ENCODE measurements at places on chromosomes 5 and 9.

GRCh38 chr5:5932824-5933223 lies 445.5 kb downstream of the MED10 start:
- DNase-seq: no peak

DNA sequence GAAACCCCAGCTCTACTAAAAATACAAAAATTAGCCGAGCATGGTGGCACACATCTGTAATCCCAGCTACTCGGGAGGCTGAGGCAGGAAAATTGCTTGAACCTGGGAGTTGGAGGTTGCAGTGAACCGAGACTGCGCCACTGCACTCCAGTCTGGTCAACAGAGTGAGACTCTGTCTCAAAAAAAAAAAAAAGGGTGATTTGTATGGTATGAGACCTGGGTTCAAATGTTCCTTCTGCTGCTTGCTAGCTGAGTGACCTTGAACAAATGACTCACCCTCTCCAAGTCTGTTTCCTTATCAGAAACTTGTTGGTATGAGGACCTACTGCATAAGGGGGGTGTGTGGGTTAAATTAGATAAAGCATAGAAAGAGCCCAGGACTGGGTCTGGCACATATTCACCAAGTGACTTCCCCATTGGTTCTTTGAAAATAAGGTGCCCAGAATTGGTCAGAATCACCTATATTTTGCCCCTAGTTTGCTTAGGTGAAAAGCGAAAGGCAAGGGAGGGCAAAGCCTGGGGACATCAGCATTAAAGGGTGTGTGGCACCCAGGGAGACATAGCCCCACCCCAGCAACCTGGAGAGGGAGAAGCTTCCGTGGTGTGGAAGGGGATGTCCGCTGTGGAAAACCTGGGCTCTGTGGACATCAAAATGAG lies 9.9 kb downstream of the SLC25A25 start:
- DNase-seq: no peak

GRCh38 chr5:179264783-179265513 lies 80.3 kb downstream of the ADAMTS2 start:
- no peak for DNase-seq

DNA sequence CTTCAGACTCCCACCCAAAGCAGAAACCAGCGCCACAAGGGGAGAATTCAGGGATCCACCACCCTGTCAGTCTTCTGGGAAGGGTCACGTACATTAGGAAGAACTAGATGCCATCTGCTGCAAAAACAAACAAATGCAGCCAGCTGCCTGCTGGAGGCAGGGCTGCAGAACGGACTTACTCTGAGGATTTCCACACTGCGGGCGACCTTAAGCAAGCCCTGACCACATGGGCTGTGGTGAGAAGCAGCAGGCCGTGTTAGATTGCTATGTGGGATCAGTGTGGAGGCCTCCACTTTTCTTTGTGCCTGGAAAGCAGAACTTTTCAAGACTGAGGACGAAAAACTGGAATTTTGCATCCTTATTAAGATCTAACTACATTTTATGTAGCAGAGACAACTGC lies 13.4 kb upstream of the LTC4S start:
- no peak for DNase-seq

GRCh38 chr9:37812773-37813379 lies 12.3 kb downstream of the DCAF10 start:
- DNase-seq: no peak

- DNase-seq: peak; percentile 99
These were observed 77.5 kb downstream of the ZSWIM6 start for GRCh38 chr5:61409568-61409967.

- no peak for DNase-seq
These were observed 68.4 kb downstream of the RASGEF1C start for GRCh38 chr5:180140571-180140970.

DNA sequence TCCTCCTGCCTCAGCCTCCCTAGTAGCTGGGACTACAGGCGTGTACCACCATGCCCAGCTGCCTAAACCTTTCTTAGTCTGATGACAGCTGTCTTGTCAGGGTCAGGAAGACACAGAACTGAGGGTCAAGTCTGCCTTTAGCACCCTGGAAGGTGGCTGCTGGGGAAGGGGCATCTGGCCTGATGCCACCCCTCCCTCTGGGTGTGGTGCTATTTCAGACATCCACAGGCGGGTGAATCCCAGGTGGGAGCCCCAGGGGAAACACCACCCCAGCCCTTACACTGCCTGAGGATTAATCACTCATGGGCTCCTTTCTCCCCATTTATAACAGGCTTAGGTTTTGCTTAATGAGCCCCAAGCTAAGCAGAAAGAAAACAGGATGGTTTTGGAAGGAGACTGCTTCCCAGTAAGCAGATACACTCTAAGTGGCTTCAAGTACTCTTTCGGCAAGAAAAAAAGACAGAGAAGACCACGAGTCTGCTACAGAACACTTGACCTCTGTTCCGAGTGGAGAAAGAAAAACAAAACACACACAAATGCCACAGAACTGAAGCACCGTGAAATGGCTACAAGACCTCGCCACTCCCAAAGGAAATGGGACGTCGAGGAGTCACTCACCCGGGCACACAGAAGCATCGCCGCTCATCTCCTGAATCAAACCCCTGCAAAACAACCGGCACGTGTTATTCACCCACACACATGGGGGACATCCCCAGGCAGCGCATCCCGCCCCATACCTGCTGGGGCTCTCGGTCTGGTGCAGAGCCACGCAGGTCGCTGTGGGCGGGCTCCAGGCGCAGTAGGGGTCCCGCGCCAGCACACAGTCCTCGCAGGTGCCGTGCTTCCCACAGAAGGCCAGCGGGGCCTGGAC lies 62.4 kb downstream of the SECISBP2 start:
- peak; percentile 75 for DNase-seq

GRCh38 chr5:38726279-38726678 lies 119.5 kb upstream of the OSMR start:
- DNase-seq: no peak

GRCh38 chr9:127898433-127899127 lies 823 bp downstream of the ST6GALNAC6 start:
- peak; percentile 88 for DNase-seq

GRCh38 chr5:133274597-133274935 lies 222.8 kb downstream of the HSPA4 start:
- DNase-seq: no peak

GRCh38 chr5:134141331-134142050 lies 27.0 kb downstream of the TCF7 start:
- DNase-seq: no peak

- DNase-seq: no peak
These were observed 72.1 kb upstream of the DNAH5 start for GRCh38 chr5:14016549-14016948.

DNA sequence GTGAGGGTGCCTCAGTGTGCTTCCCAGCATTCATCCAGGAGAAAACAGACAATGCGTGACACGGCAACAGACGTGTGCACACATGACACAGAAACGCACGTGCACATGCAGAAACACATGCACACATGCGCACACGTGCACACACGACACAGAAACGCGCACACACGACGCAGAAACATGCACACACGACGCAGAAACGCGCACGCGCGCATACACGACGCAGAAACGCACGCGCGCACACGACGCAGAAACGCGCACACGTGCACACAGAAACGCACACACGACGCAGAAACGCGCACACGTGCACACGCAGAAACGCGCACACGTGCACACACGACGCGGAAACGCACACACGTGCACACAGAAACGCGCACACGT lies 16.5 kb downstream of the TPPP start:
- DNase-seq: no peak

- no peak for DNase-seq
These were observed 125.8 kb upstream of the KLF4 start for GRCh38 chr9:107615321-107615720.

GRCh38 chr5:172858990-172859811 lies 25.1 kb downstream of the ERGIC1 start:
- DNase-seq: peak; percentile 83

DNA sequence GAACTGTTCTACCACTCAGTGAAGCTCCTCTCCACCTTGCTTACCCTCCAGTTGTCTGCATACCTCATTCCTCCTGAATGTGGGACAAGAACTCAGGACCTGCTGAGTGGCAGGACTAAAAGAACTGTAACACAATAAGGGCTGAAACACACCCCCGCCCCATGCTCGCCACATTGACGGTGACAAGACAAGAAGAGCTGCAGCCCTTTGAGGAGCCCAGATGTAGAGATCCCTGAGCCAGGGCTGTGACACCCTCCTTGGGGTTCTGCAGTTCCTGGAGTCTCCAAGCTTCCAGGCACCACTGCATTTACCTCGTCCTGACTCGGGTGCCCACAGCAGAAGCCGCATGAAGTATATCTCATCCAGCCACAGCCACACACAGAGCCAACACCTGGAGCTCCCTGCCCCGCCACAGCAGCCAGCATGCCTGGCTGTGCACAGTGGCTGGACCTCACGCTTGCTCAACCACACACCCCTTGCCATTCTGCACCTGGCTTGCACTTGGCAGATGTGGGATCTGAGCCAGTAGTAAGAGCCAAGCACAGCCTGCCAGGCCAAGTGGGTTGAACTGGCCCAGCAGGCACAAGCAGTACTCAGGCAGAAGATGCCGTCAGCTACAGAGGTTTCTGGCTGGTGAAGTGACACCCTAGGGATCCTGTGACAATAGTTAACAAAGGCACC lies 166.1 kb downstream of the RNF180 start:
- DNase-seq: no peak

DNA sequence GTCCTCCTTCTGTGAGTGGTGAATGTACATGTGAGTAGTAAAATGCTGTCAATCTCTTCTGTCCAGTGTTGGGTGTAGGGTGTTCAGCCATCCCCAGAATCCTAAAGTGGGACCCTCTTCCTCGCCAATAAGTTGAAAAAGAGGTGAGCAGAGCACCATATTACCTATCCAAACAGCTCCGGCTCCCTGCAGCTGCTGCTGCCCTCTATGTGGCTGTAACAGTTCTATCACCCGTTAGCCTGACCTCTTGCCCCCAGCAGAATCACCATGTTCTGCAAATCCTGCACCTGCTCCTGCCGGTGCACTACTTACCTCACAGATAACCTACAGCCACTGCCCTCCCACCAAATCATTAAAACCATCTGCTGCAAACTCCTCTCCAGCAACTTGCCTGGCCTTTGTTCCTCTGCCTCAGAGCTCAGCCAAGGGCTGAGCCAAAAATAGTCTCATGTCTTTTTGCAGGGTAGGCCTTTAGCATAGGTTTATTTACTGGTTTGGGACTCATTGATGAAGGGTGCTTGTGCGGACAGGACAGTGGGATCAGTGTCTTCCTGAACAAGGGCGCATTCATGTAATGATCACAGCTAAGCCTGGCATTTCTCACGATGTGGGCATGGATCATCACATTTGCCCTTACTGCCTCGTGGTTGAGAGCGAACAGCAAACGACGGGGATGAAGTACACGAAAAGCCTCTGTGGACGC lies 49.6 kb upstream of the CCL21 start:
- DNase-seq: no peak

DNA sequence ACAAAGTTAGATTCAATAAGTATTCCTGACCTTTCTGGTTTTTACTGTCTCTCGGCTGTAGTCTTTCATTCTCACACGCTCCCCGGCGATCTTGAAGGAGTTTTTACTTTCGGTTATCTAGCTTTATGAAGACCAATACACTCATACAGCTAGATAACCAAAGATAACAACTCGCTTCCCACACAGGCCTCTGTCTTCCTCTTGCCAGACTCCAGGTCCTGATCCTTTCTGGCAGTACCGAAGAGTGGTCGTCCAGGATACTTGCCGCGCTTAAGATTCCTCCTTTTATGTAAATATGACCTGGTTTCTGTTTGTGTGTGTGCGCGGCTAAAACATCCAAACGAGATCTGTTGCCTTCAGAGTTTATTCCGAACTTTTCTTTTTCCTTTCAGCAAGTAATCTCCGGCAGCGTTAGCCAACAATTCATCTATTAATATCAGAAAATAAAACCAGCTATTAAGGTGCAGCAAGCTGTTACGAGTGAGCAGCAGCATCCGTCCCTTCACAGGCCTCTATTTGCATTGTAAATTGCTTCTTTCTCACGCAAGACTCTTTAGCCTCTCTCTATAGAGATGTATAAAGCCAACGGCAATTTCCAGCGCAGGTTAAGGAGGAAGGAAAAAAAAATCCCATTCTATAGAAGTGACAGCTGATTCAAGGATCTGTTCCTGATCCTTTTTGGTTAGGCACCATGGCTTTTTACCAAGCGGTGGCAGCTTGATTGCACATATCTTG lies 216.1 kb downstream of the MEF2C start:
- DNase-seq: no peak

GRCh38 chr5:34522599-34523386 lies 133.3 kb upstream of the RAI14 start:
- peak; percentile 83 for DNase-seq

GRCh38 chr9:96009690-96010472 lies 134.4 kb downstream of the ERCC6L2 start:
- DNase-seq: peak; percentile 63

DNA sequence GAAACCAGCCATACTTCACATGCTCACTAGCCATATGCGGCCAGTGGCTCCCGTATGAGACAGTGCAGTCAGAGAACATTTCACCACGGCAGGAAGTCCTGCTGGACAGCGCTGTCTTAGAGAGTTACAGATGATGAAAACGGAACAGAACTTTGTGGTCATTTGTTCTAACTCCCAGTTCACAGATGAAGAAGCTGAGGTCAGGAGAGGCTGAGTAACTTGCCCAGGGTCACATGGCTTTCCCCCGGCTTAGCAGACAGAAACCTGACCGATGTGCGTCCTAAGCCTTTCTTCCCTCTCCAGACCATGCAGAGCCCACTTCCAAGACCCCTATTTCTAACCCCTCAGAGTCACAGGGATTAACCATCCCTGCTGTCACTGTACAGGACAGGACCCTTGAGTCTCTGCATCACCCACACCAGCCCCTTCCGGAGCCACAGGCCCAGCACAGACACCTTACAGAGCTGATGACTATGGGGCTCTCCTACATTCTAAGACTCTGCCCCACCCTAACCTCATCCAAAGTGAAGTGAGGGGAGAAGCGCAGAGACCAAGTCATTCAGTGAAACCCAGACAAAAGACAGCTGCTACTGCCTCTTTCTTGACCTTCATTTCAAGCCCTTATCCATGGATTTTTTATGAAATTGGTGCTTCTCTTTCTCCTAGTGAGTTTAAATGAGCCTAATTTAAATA lies 86.9 kb downstream of the PTPN3 start:
- no peak for DNase-seq

- DNase-seq: no peak
These were observed 111.0 kb downstream of the PJA2 start for GRCh38 chr5:109298794-109299193.

DNA sequence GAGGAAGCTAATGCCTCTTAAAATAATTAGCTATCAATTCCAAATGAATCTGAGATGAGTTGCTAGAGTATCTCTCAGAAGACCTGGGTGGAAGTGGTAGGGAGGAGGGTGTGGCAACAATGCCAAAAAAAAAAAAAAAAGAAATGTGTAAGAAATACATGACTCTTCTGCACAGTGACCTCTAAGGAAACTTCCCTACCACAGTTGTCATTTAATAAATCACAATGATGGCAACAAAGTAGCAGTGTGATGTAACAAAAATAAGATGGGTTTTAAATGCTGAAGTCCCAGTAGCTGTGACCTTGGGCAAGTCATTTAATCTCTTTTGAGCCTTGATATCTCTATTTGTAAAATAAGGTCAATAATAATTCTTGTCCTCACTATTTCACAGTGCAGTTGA lies 7.2 kb downstream of the FOXD1 start:
- DNase-seq: no peak

- DNase-seq: peak; percentile 49
These were observed 16.6 kb downstream of the FAT2 start for GRCh38 chr5:151574444-151574996.
